ENCODE measurements at places on chromosomes 4 and X. TPM values are rescaled to one million over a fixed set of nuclear protein-coding genes. Genes with fewer than 3 reads are reported as not detected.

Gene NIPAL1
- 8.7 TPM for total RNA-seq

Gene AKAP14
- total RNA-seq, result not detected

Gene SPON2
- total RNA-seq, result 9.3 TPM

Gene RTL5
- total RNA-seq, result 0.05 TPM

Gene MSMO1
- total RNA-seq, result 63.6 TPM

Gene FAM184B
- total RNA-seq, result not detected

Gene TMEM31
- total RNA-seq, result not detected

Gene NHS
- not detected for total RNA-seq

- H3K27me3 ChIP-seq, result no peaks in the 10 kb centered on the region
- H3K4me3 ChIP-seq, result no peak overlapping the region
- H3K36me3 ChIP-seq, result no peaks in the 10 kb centered on the region
- H3K27ac ChIP-seq, result no peak overlapping the region
- DNase-seq, result no peak
Measured at GRCh38 chrX:137426695-137427425, 139.1 kb upstream of the ZIC3 start.

DNA sequence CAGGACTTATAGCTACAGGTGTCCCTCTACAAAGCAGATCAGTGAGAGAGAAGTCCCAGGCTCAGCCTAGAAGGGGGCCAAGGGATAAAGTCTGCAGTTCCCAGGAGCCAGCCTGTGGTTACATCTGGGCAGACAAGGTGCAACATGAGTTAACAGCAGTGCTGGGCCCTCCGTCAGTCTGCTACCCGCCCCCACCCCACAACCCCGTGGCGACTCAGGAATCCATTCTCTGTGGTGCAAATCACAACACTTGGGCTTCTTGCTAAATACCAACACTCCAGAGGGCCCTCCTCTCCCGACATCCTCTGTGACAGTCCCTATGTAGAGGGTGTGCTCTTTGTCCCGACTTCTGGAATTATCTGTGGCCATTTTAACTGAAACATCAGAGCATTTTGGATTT lies 13.8 kb downstream of the GPM6B start:
- no peaks in the 10 kb centered on the region for H3K4me1 ChIP-seq
- no peaks in the 10 kb centered on the region for H3K36me3 ChIP-seq
- 0 out of 2 replicates have a peak, but pooled peaks cover 6% of the 10 kb centered on the region for H3K27me3 ChIP-seq
- H3K4me3 ChIP-seq, result no peak overlapping the region
- no peak for DNase-seq

GRCh38 chr4:2933566-2934076 lies 29.6 kb downstream of the NOP14 start:
- peak overlapping the region; percentile 65 for H3K27ac ChIP-seq
- peak overlapping the region; percentile 75 for H3K4me3 ChIP-seq
- peaks cover 42% of the 10 kb centered on the region for H3K4me1 ChIP-seq
- no peak for DNase-seq

DNA sequence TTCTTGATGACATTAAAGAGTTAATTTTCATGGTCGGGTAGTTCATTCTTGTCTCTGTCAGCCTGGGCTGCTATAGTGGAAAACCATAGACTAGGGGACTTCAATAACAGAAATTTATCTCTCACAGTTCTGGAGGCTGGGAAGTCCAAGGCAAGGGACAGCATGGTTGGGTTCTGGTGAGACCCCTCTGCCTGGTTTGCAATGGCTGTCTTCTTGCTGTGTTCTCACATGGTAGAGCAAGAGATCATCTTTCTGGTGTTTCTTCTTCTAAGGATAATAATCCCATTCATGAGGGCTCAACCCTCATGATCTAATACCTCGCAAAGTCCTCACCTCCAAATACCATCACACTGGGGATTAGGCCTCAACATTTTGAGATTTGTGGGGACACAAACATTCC lies 50.1 kb downstream of the RHOH start:
- H3K27me3 ChIP-seq, result no peaks in the 10 kb centered on the region
- DNase-seq, result no peak
- H3K27ac ChIP-seq, result no peak overlapping the region
- no peak overlapping the region for H3K4me3 ChIP-seq
- H3K4me1 ChIP-seq, result no peaks in the 10 kb centered on the region
- H3K36me3 ChIP-seq, result peaks cover 29% of the 10 kb centered on the region

DNA sequence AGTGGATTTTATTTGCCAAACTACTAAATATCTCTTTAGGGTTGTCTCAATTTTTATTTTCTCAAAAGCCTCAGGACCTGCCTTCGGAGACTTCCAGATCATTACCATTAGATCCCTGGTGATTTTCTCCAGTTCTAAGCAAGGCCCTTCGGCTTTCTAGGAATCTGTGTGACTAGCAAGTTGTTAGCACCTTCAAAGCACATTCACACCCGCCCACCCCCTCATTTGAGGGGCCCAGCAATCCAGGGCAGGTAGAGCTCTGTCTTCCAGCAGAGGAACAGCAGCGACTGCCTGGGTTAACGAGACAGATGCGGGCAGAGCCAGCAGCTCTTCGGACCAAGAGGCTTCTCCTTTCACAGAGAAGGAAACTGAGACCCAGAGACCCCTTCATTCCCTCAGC lies 2.0 kb downstream of the WDR1 start:
- peaks cover 29% of the 10 kb centered on the region for H3K36me3 ChIP-seq
- no peaks in the 10 kb centered on the region for H3K27me3 ChIP-seq
- peak overlapping the region; percentile 99 for H3K4me3 ChIP-seq
- H3K27ac ChIP-seq, result no peak overlapping the region

DNA sequence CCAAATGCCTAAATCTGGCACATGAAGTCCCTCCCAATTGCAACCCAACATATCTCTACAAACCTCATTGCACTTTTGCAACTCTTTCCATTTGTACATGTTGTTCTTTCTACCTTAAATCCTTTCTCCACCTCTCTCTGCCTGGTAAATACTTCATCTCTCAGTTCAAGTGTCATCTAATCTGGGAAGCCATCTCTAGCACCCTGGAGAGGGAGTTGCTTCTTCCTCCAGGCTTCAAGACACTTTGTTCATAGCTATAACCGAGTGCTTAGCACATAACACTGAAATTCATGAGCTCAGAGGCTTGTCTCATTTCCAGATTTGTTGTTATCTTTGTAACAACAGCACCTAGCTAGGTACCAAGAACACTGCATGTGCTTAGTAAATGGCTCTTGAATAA lies 114.8 kb upstream of the NAP1L5 start:
- no peak overlapping the region for H3K4me3 ChIP-seq
- no peaks in the 10 kb centered on the region for H3K4me1 ChIP-seq
- H3K27ac ChIP-seq, result no peak overlapping the region

DNA sequence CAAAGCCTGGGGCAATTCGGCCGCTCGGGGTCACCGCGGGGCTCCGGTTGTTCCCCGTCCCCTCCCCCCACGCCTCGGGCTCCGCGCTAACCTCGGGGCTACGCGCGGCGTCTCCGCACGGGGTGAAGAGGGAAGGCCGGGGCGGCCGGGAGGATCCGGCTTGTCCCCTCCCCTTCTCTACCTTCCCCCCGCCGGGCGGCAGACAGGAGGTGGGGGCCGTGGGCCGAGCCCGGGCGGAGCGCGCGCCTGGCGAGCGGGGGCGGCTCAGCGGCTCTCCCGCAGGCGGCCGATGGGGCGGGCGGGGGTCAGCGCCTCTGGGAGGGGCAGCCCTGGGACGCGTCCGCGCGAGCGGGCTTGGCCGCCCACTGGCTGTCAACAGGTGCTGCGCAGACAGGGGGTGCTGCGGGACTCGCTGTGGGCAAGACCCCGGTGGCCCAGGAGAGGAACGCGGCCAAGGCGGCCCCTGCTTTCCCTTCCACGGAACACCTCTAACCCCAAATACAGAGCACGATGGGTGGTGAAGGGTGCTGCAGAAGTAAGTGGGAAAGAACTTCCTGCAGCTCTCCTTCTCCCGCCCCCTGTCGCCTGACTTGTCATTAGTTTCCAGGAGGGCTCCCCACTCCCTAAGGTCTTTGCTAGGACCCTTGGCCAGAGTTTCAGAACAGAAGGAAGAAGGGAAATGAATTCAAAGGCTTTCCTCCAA lies at the start of gene PDGFC:
TSS of gene PDGFC (minus strand) at position 124 of the 703 bp plus-strand sequence. CDS start 896 bp downstream, outside the sequence.
- H3K4me3 ChIP-seq, result no peak within 1 kb of the TSS
- DNase-seq, result no peak
- H3K27ac ChIP-seq, result no peak within 1 kb of the TSS
- no peaks in the 10 kb centered on the region for H3K4me1 ChIP-seq
- no peaks in the 10 kb centered on the region for H3K36me3 ChIP-seq

DNA sequence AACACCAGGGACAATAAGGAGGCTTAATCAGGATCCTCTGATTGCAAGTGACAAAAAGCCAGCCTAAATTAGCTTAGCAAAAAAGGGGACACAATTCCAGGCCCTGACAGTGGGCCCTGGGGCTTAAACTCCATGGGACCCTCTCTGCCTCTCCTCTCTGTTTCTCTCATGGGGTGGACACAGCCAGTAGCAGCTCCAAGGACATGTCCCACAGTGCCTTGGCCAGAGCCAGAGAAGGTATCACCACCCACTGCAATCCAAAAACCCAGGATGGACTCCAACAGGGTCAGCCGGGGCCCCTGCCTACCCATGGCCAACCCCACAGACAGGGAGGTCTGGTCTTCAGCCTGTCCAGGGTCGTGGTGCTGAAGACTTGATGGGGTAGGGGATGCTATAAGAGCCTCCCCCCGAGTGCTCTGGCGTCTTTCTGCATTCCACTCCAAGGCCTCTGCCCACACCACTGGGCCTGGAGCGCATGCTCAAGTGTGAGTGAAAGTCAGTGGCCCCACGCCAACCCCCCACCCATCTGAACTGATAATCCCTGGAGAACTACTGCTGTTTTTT lies 19.7 kb upstream of the PPP2R2C start:
- H3K4me1 ChIP-seq, result no peaks in the 10 kb centered on the region
- H3K27me3 ChIP-seq, result no peaks in the 10 kb centered on the region
- H3K4me3 ChIP-seq, result no peak overlapping the region
- H3K27ac ChIP-seq, result no peak overlapping the region

GRCh38 chr4:13137390-13137789 lies 346.8 kb downstream of the RAB28 start:
- no peaks in the 10 kb centered on the region for H3K36me3 ChIP-seq
- no peaks in the 10 kb centered on the region for H3K27me3 ChIP-seq
- H3K27ac ChIP-seq, result no peak overlapping the region
- no peak for DNase-seq
- no peaks in the 10 kb centered on the region for H3K4me1 ChIP-seq

GRCh38 chr4:18850867-18851266 lies 829.3 kb upstream of the LCORL start:
- H3K36me3 ChIP-seq, result no peaks in the 10 kb centered on the region
- no peak overlapping the region for H3K4me3 ChIP-seq
- no peak for DNase-seq

DNA sequence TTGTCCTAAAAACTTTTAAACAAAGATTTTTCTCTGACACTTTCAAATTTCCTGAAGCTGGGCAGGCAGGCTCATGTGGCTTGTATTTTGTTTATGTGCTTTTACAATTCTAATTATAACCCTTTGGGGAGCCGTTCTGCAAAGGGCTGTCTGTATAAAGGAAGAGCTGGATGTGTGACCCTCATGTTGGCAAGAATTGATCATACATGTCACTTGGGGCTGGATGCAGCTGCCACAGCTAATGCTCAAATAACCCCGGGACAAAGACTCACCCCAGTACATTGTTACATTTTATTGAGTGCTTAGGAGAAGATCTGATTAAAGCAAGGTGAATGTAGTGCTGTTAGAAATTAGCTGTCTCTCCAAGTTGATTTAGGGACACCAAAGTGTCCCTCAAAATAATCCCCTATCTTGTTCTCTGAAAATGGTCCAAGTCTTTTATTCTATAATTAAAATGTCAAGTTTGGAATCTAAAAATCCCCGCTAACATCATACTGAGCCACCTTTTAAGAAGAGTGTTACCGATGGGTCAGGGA lies 13.0 kb upstream of the DAPP1 start:
- H3K36me3 ChIP-seq, result no peaks in the 10 kb centered on the region
- no peak for DNase-seq
- peaks cover under 1% of the 10 kb centered on the region for H3K4me1 ChIP-seq
- H3K27me3 ChIP-seq, result no peaks in the 10 kb centered on the region

DNA sequence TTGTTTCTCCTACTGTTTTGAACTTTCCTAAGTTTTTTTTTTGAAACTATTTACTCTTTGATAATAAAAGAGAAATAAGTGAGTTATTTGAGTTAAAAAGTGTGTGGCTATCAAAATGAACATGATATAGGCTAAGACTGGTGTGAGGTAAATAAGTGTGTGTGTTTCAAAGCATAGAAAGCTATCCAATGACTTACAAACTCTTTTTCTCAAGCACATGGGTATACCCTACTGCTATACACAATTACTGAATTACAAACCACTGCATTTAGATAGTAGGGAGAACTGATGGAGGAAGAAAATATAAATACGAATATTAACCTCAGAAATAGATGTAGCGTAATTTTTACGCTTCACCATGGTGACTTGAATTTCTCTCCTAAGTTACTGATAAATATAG lies 305.8 kb upstream of the ANXA10 start:
- H3K36me3 ChIP-seq, result no peaks in the 10 kb centered on the region
- DNase-seq, result no peak
- H3K27me3 ChIP-seq, result no peaks in the 10 kb centered on the region
- H3K4me1 ChIP-seq, result no peaks in the 10 kb centered on the region
- no peak overlapping the region for H3K27ac ChIP-seq
- no peak overlapping the region for H3K4me3 ChIP-seq

- H3K27me3 ChIP-seq, result no peaks in the 10 kb centered on the region
- no peaks in the 10 kb centered on the region for H3K4me1 ChIP-seq
- H3K36me3 ChIP-seq, result no peaks in the 10 kb centered on the region
- H3K27ac ChIP-seq, result no peak overlapping the region
Measured at GRCh38 chr4:73019462-73020047, 50.0 kb downstream of the COX18 start.

Data from GM12878 (cell line).